Naive thymus-derived CD4-positive, alpha-beta T cell (primary cell): ENCODE measurements at places on chromosomes 4 and X. TPM values are rescaled to one million over a fixed set of nuclear protein-coding genes. Genes with fewer than 3 reads are reported as not detected.
A peak's percentile ranks its signal among the peaks of the same experiment; 100 is the strongest.

- DNase-seq: peak; percentile 33
These were observed 63.5 kb downstream of the GPC3 start for GRCh38 chrX:133921764-133922389.

- DNase-seq: no peak
These were observed 15.8 kb upstream of the RBMX start for GRCh38 chrX:136896121-136896914.

GRCh38 chrX:12999422-12999821 lies 24.5 kb downstream of the TMSB4X start:
- DNase-seq: no peak

GRCh38 chr4:134126955-134127354 lies 74.6 kb downstream of the PABPC4L start:
- no peak for DNase-seq

DNA sequence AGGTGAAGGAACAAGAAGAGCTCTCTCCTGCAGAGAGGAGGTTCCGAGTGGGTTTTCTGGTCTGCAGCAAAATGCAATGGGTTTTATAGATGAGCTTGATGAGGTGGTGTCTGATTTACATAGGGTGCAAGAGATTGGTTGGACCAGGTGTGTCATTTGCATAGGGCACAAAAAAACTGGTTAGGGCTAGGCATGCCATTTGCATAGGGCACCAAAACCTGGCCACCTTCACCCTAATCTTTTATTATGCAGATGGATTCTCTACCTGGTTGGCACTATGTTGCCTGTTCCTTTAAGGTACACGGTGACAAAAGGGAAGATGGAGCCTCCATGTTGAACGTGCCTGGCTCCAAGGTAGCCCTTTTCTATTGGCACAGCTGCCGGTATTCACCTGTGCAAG lies 94.5 kb upstream of the PRKX start:
- no peak for DNase-seq

The PABPC1L2B gene
- total RNA-seq: not detected in 2 replicates

GRCh38 chr4:24928708-24929107 lies 15.9 kb upstream of the CCDC149 start:
- no peak for DNase-seq

- DNase-seq: no peak
These were observed 294.3 kb downstream of the FSTL5 start for GRCh38 chr4:161869511-161869910.
